ENCODE measurements at places on chromosomes 13 and 19. TPM values are rescaled to one million over a fixed set of nuclear protein-coding genes. Genes with fewer than 3 reads are reported as not detected.

Gene ZNF599
- not detected for polyA plus RNA-seq

Gene FFAR2
- 0.26 TPM for polyA plus RNA-seq

Gene CXCL17
- not detected for polyA plus RNA-seq

Gene ZNF534
- polyA plus RNA-seq: 0.75 TPM

Gene PLEKHA4
- 25.8 TPM for polyA plus RNA-seq

Gene CFD
- not detected for polyA plus RNA-seq

Gene SUGP2
- 50.7 TPM for polyA plus RNA-seq

Gene ZNF772
- polyA plus RNA-seq: not detected

GRCh38 chr19:3792114-3792513 lies 5.9 kb upstream of the MATK start:
- no peak for DNase-seq

DNA sequence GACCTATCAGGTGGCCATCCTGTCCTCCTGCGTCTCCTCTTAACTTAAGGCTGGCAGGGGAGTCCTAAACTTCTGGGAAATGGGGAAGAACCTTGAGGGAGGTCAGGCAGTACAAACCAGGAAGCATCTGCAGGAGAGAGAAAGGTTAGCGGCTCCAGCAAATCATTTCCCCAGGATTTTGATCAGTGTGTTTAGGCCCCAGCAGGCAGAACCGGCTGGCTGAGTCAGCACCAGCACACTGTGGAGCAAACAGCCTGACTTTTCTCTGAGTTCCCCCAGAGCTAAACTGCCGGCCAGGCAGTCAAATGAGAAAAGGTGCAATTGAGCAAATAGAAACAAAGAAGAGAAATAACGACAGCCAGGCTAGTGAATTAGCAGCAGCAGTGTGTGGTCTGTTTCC lies 46.7 kb upstream of the MEDAG start:
- DNase-seq: no peak

DNA sequence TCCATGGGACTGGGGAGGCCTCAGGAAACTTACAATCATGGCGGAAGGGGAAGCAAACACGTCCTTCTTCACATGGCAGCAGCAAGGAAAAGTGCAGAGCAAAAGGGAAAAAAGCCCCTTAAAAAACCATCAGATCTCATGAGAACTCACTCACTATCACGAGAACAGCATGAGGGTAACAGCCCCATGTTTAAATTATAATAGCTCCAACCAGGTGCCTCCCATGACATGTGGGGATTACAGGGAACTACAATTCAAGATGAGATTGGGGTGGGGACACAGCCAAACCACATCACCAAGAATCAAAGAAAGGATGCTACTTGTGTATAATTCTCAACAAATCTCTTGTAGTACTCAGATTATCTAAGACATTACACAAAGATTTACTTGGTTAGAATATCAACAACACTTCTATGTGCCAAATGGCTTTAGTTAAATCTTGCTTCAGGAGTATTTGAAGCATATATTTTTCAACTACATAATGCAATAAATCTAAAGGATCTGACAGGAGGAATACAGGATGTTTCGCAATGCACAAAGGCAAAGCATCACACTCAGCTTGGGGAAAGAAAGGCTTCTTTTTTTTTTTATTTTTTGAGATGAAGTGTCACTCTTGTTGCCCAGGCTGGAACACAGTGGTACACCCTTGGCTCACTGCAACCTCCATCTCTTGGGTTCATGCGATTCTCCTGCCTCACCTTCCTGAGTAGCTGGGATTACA lies 180.0 kb downstream of the LHFPL6 start:
- no peak for DNase-seq

GRCh38 chr19:17135001-17135853 lies 59.6 kb downstream of the MYO9B start:
- DNase-seq: peak; percentile 94

DNA sequence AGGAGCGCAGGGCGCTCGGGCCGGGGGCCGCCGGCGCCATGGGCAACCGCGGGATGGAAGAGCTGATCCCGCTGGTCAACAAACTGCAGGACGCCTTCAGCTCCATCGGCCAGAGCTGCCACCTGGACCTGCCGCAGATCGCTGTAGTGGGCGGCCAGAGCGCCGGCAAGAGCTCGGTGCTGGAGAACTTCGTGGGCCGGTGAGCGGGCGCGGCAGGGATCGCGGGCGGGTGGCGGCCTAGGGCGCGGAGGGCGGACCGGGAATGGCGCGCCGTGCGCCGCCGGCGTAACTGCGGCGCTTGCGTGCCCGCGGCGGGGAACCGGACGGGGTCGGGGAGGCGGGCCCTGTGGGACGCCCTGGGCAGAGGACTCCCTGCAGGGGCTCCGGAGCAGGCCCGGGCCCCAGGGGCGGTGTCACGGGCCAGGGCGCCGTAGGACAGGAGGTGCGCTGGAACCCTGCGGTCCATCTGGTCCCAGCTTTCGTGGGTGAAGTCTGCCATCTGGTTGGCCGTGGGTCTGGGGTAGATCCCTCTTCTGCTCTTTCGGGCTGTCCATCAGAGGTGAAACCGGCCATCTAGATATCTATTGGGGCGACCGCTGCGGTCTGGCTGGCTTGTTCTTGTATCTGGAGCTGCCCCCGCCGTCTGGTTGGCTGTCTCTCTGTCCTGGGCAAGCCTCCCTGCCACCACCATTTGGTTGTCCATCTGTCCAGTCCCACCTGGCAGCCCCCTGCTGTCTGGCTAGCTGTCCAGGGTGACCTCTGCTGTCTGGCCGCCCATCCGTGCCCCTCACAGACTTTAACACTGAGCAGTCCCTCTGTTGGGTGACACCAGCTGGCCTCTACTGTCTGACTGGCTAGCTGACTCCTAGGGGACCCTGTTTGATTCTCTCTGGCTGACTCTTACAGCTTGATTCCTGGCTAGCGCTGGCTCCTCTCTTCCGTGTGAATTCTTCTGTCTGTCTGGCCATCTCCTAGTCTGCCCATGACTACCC lies 622 bp downstream of the DNM2 start:
- no peak for DNase-seq

DNA sequence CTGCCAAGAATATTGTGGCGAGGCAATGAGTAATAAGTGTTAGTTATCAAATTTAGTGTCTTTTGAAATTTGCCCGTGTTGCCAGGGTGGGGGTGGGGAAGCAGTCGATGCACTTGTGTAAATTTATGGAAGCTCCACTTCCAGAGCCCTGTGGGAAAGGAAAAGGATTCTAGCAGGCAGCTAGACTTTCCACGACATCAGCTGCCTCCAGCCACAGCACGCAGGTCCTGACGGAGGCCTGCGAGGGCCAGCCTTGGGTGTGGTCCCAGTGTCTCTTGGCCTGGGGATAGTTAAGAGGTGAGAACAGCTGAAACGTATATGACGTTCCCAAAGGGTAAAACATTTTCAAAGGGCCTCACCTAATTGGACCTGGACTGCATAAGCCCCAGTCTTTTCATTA lies 433.0 kb downstream of the TSHZ3 start:
- DNase-seq: no peak

GRCh38 chr13:106533943-106534638 lies 1.4 kb downstream of the EFNB2 start:
- peak; percentile 38 for DNase-seq

- DNase-seq: no peak
Measured at GRCh38 chr19:17977021-17977420, 10.1 kb downstream of the KCNN1 start.

DNA sequence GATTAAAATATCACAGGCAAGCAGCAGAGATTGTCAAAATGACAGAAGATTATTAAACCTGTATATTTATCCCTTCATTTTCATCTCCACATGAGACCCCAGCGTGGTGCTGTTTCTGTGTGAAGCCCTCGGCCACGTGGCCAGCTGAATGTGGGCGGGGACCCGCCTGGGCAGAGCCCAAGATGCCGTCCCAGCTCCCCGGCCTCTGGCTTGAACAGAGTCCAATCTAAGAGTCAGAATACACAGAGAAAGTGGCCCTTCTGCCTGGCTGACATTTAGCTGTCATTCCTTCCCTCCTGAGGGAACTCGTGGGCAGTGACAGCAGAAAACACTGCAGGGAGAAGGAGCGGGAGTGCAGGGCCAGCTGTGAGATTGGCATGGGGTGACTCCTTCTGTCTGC lies 34.9 kb upstream of the UQCRFS1 start:
- no peak for DNase-seq

DNA sequence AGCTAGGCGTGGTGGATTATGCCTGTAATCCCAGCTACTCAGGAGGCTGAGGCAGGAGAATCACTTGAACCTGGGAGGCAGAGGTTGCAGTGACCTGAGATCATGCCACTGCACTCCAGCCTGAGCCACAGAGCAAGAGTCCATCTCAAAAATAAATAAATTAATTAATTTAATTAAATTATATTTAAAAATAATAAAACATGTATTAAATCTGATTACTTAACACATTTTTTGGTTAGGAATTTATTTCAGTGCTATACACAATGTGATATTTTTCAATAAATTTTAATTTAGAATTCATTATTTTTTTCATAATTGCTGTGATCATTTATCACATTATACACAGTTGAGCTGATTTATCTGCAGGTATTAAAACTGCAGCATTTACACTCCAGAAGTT lies 1101.5 kb upstream of the MIR17HG start:
- no peak for DNase-seq

GRCh38 chr19:35959968-35960320 lies 23.8 kb downstream of the LRFN3 start:
- DNase-seq: no peak

- DNase-seq: no peak
Measured at GRCh38 chr13:112603641-112604225, 15.8 kb upstream of the TUBGCP3 start.

- DNase-seq: no peak
Measured at GRCh38 chr13:28573595-28574373, 78.9 kb upstream of the FLT1 start.

DNA sequence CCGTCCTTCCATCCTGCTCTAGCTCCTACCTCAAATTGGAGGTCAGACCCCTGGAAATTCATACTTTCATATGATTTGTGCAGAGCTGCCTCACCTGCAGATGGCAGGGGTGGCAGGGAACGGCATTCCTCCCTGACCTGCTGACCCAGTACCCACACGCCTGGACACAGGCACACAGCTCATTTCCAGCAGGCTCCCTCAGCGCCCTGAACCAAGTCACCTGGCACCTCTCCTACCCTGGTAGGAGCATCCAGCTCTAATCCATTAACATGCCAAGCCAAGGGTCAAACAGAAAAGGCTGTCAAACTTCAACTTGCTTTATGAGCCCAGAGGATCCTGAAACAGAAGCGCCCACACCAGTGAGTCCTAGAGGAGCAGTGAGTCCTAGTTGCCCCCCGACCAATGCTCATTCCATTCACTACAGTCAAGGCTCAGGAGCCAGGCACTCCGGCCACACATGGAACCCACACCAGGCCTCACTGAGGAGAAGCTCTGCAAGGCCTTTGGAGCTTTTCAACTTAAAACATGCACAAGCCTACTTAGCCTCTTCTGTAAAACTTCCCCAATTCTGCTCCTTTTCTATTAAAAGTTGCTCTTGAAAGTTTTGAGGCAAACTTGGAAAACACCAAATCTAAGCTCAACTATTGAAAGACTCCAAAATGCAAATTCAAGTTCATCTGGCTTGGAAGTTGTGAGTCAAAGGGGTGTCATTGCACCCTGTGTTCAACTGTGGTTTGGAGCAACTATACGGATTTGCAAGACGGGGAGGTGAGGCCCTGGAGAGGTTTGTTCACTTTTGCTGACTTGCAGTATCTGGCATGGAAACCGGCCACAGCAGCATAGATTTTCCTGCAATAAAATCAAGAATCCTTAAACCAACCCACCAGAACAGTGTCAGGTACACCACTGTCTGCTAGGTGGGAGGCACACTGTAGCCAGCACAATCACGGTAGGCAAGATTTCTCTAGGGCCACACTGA lies 96.7 kb downstream of the CRYL1 start:
- no peak for DNase-seq

Measured in muscle of arm (tissue), 14 donors.